GM23248 (cell line): ENCODE measurements at places on chromosomes 6 and 20. TPM values are rescaled to one million over a fixed set of nuclear protein-coding genes. Genes with fewer than 3 reads are reported as not detected.

WFDC2 gene
- total RNA-seq, result not detected in 2 replicates

SALL4 gene
- not detected in 2 replicates for total RNA-seq

DNA sequence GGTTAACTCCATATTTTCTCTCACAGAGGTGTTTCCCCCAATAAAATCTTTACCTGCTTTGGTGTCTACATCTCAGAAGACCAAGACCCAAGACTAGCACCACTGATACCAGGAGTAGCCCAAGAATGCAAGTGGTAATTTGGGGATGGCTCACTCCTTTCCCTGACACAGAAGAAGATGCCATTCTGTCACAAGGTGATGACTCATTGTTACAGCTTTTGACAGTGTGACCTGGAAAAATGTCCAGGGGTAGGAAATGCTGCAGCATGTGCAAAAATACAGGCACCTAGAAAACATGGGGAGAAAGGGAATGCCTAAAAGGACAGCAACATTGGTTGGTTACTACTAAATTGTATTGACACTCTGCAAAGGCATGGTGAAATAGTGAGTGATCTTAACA is 254.0 kb upstream of the GJE1 start:
- no peaks in the 10 kb centered on the region for H3K27me3 ChIP-seq
- H3K27ac ChIP-seq, result no peak overlapping the region
- no peak overlapping the region for H3K4me3 ChIP-seq
- H3K4me1 ChIP-seq, result no peaks in the 10 kb centered on the region; the same call in 1 of the 2 replicates
- DNase-seq, result no peak
- H3K36me3 ChIP-seq, result no peaks in the 10 kb centered on the region

GRCh38 chr6:114611696-114612095 is 268.9 kb upstream of the HS3ST5 start:
- no peaks in the 10 kb centered on the region for H3K27me3 ChIP-seq
- no peaks in the 10 kb centered on the region for H3K4me1 ChIP-seq
- no peaks in the 10 kb centered on the region for H3K36me3 ChIP-seq
- H3K4me3 ChIP-seq, result no peak overlapping the region

DNA sequence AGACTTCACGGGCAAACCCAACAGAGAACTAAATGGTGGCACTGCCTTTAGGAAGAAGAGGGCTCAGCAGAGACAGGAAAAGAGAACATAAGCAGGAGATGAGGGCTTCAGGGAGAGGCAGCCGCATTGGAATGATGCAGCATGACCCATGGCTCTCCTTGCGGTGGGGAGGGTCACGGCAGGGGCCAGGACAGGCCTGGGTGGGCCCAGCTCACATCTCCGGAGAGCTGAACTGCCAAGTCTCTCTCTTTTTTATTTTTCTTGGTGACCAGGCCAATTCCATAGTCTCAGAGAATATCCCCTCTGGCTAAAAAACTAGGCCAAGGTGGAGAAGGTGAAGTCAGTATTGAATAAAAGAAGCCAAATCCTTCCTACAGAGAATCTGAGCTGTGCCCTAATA is 77.5 kb upstream of the TRAF3IP2 start:
- H3K4me3 ChIP-seq, result no peak overlapping the region
- H3K4me1 ChIP-seq, result peaks cover 27% of the 10 kb centered on the region
- peak overlapping the region; percentile 80 for H3K27ac ChIP-seq
- no peak for DNase-seq
- no peaks in the 10 kb centered on the region for H3K27me3 ChIP-seq
- peaks cover 38% of the 10 kb centered on the region for H3K36me3 ChIP-seq

DNA sequence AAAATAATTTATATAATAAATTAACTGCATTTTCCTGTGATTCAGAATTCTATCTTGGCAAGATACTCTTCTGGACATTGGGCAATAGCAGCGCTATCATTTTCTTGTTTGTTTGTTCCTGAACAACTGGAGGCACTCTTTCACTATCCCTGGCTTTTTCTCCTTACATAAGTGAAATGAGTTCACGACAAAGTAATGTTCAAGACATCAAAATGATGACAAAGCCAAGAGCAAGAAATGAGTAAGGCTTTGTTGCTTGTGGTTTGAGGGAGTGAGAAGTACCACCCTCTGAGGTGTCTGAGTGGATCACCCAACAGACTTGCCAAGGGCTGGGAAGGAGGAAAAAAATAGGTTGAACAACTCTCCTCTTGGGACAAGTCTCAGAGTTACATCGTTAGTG is 466.6 kb upstream of the JAG1 start:
- peaks cover 17% of the 10 kb centered on the region for H3K4me1 ChIP-seq
- H3K4me3 ChIP-seq, result no peak overlapping the region
- DNase-seq, result peak; percentile 96
- H3K36me3 ChIP-seq, result no peaks in the 10 kb centered on the region
